Left forelimb (tissue), 1 donor: ENCODE measurements at places on chromosomes 7 and 10.

DNA sequence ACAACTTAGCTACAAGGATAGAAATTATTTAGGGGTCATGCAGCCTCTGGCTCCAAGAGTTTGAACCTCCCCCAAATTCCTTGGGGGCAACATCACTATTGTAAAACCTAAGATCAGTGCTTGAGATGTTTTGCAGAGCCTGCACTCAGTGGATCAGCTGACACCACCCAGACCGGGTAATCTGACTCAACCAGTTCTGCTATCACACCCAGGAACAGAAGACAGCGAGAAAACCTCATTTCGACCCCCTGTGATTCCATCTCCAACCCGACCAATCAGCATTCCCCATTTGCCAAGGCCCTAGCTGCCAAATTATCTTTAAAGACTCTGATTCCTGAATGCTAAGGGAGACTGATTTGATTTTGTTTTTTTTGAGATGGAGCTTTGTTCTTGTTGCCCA is 5.2 kb downstream of the TACR2 start:
- DNase-seq = no peak

- DNase-seq = no peak
Observed at GRCh38 chr7:129262324-129262723, 37.5 kb downstream of the AHCYL2 start.

- no peak for DNase-seq
Observed at GRCh38 chr10:248307-248706, 113.1 kb downstream of the ZMYND11 start.

- no peak for DNase-seq
Observed at GRCh38 chr7:132575982-132576720, at the start of gene PLXNA4. Gene PLXNA4 (minus strand): TSS chr7:132576470. CDS start chr7:132508693, 67,777 bp downstream.

DNA sequence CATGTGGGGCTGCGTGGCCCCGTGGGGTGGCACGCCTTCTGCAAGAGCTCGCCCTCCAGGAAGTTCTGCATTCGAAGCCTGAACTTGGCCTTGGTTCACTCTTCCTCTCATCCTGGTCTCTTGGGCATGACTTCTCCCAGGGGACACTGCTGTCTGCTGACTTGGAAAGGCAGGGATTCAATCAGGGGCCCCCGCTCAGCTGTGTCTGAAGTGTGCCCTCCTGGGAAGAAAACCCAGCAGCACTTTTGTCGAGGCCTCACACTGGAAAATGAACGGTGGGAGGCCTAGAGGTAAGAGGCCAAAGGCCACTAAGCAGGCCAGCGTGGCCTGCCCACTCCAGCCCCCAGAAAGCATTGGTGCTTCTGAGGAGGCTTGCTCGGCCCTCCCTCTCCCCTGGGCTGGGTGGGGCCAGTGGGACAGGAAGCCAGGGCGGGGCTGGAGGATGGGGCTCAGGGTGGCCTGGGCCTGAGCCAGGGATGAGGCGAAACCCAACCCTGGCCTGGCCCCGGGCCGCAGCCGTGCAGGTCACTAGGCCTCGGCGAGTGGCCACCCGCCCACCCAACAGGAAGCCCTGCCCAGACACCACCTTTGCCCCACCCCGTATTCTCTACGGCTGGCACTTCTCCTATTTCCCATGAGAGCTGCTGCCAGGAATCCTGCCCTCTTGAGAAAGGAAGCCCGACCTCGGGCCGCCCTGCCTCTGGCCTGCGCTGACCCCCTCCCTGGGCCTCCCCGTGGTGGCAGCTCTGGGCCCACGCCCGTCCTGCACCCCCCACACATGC is 81.1 kb downstream of the ZMIZ1 start:
- DNase-seq = no peak

DNA sequence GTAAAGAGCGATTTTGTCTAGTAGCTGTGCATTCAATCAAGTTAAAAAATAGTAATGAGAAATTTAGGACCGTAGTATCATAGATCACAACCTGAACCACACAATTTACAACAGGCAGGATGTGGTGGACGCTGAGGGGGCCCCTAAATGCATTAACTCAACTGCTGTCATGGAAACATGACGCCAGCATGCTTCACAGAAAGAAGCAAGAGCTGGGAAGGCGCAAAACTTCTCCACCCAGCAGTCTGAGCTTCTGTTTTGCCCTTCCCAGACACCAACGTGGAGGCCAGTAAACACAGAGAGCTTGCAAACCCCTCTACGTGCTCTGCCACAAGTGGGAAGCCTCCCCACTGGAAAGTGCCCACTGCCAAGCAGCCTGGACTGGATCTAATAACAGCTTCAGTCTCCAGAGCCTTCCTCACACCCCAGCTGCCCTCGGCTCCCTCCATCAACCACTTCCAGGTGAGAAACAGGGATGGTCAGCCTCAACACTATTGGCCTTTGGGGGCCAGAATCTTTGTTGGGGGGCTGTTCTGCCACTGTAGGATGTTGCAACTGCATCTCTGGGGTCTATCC is 151.8 kb downstream of the SFMBT2 start:
- no peak for DNase-seq

GRCh38 chr10:59337201-59337652 is 25.1 kb downstream of the FAM13C start:
- DNase-seq = no peak

- peak; percentile 80 for DNase-seq
Observed at GRCh38 chr7:102286237-102287110, at the start of gene SH2B2. Gene SH2B2 (plus strand): TSS chr7:102286868. CDS start chr7:102300551, 13,683 bp downstream.

DNA sequence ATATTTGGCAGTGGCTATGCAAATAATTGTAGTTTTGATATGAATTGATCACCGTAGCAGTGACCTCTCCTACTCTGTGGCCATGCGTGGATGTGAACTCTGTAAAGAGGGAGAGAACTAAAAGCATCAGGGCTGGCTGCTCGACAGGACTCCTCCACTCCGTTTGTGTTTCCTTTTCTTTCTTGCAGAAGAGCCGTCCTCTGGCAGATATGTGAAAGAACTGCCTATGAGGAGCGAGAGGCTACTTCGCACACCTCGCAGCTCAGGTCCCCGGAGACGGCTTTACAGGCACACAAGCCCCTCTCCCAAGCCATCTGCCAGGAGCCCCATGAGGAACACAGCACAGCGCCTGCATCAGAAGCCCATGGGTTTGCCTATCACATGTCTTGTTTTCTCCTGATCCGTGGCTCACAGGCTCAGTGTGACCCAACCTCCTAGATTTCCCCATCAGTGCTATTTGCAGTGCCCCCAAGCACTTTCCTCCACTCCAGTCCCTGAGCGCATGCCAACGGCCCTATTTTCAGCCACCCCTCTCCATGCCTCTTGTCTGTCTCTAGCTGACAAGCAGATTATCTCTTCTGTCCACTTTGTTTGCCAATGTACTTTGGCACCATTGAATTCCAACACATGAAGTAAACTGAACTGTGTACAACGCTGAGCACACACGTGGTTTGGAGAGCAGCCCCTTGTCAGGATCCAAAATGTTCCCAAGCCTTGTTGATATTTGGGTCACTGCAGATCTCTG is 164.3 kb upstream of the AKR1E2 start:
- no peak for DNase-seq

DNA sequence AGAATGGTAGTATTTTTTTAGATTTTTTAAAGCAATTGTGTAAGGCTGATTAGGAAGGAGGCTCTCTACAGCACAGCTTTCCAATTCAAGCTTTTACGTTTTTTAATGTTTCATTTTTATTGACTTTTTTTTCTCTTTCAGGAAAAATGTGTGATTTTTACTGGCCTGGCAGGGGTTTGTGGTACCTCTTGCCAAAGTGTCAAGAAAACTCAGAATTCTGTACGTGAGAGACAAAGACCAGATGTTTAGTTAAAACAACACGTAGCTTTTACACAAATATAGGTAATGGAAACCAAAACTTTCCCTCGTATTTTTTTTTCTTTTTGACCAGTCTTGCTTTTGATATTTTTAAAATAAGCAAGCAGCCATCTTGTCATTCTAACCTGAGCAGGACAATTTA is 6.0 kb upstream of the NPVF start:
- DNase-seq = no peak

GRCh38 chr7:118039963-118040489 is 143.9 kb upstream of the LSM8 start:
- DNase-seq = no peak

DNA sequence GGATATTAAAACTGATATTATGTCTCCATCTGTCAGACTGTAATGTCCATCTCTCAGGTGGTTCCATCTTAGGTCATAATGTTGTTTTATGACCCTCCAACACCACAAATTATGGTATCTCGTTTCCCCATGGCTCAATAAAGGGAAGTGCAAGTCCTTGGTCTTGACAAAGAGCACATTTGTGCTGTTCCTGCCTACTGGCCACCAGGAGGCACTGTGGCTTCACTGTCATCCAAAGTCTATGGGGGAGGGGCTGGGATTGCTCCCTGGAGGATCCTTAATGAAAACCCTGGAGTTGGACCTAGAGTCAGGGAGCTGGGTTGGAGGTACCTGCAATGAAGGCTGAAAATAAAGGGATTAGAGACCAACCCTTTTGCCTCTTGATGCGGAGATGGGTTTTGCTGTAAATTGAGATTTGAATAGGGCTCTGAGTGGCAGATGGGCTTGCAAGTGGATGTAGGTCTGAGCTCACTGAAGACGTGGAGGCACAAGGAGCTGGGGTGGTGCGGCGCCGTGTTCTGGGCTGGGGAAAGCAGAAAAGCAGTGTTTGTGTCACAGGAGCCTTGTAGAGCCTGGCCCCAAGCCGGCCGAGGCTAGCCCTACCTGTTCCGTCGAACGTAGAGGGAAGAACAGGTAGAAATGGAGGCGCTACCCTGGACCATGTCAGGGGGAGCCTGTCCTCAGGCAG is 180.5 kb upstream of the PRSS58 start:
- no peak for DNase-seq

- no peak for DNase-seq
Observed at GRCh38 chr10:10053051-10053450, 964.6 kb upstream of the CELF2 start.

GRCh38 chr10:97333351-97333600 is 1.3 kb downstream of the FRAT2 start:
- DNase-seq = no peak

DNA sequence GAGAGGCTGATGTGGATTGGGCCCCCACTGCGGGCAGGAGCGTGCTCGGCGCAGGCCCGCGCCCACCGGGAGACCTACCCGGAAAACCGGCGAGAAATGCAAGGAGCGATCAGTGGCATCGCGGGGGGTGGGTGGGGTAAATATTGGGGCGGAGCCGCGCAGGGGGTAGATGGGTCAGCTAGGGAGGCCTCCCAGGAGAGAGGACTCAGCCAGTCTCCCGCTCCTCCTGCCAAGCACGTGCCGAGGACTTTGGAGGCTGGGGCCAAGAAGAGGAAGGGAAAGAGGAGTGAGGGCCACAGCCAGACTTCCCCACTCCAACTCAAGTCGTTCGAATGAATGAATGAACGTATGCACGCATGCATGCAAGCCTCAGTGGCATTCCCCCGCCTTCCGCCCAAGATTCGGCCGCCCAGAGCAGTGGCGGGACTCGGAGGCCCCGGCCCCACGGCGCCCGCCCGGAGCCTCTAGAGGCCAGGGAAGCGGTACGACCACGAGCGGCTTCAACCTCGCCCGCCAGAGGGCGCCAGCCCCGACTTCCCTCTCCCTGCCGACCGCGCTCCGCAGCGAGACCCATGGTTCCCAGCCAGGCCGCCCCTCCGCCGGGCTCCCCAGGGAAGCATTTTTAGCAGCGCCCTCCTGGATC is 3.6 kb downstream of the NPM3 start:
- peak; percentile 82 for DNase-seq

GRCh38 chr7:54878339-54878738 is 119.3 kb upstream of the SEC61G start:
- no peak for DNase-seq

- DNase-seq = no peak
Observed at GRCh38 chr7:142125256-142125955, 13.9 kb downstream of the MGAM2 start.

GRCh38 chr10:65827359-65827758 is 1098.5 kb upstream of the LRRTM3 start:
- no peak for DNase-seq

- DNase-seq = no peak
Observed at GRCh38 chr10:32943854-32944661, 14.0 kb downstream of the ITGB1 start.

DNA sequence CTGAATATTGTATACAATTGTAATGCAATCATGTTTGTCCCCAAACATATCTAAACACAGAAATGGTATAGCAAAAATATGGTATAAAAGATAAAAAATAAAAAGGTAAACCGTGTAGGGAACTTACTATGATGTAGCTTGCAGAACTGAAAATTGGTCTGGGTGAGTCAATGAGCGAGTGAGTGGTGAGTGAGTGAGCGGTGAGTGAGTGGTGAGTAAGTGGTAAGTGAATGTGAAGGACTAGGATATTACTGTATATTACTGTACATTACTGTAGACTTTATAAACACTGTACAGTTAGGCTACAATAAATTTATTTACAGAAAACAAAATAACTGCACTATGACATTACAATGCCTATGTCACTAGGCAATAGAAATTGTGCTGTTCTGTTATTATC is 1163.2 kb upstream of the SORCS1 start:
- DNase-seq = no peak

- DNase-seq = no peak
Observed at GRCh38 chr7:103702982-103703381, 257.0 kb upstream of the SLC26A5 start.

DNA sequence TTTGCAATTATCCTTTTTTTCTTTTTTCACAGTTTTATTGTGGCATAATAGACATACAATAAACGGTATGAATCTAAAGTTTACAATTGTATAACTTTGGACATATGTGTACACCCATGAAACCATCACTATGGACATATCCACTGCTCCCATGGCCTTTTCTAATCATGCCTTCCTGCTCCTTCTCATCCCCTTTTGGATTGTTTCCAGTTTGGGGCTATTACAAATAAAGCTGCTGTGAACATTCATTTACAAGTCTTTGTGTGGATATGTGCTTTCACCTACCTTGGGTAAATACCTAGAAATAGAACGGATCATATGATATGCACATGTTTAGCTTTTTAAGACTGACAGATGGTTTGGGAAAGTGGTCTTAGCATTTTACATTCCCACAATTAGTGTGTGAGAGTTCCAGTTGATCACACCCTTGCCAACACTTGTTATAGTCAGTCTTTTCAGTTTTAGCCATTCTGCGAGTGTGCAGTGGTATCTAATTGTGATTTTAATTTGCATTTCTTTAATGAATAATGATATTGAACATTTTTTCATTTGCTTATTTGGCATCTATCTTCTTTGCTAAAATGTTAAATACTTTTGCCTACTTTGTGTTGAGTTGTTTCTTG is 120.9 kb upstream of the KAT6B start:
- DNase-seq = no peak

DNA sequence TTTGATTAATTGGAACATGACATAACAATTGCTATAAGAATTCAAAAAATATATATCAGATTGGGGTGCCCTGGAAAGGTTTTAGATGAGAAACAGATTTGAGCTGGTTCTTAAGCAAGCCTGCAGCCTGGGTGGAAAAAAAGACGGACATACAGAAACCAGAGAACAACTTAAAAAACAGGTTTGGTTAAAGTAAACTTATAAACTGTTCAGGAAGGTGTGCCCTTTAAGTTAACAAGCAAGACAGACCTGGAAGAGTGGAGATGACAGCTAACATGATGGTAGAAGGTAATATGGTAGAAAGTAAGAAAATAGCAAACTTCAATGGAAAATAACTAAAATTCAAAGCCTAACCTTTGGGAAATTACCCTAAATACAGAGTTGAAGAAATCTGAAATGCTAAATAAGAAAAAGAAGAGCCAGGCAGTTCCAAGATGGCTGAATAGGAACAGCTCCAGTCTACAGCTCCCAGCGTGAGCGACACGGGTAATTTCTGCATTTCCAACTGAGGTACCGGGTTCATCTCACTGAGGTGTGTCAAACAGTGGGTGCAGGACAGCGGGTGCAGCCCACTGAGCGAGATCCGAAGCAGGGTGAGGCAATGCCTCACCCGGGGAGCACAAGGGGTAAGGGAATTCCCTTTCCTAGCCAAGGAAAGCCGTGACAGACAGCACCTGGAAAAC is 52.2 kb downstream of the CADPS2 start:
- DNase-seq = no peak
